ENCODE measurements at places on chromosomes 7 and 10. TPM values are rescaled to one million over a fixed set of nuclear protein-coding genes. Genes with fewer than 3 reads are reported as not detected.

- peak; percentile 82 for DNase-seq
Measured at GRCh38 chr7:46515844-46516590, 594.9 kb upstream of the IGFBP3 start.

Gene CEP41
- polyA plus RNA-seq: 32.3 TPM

DNA sequence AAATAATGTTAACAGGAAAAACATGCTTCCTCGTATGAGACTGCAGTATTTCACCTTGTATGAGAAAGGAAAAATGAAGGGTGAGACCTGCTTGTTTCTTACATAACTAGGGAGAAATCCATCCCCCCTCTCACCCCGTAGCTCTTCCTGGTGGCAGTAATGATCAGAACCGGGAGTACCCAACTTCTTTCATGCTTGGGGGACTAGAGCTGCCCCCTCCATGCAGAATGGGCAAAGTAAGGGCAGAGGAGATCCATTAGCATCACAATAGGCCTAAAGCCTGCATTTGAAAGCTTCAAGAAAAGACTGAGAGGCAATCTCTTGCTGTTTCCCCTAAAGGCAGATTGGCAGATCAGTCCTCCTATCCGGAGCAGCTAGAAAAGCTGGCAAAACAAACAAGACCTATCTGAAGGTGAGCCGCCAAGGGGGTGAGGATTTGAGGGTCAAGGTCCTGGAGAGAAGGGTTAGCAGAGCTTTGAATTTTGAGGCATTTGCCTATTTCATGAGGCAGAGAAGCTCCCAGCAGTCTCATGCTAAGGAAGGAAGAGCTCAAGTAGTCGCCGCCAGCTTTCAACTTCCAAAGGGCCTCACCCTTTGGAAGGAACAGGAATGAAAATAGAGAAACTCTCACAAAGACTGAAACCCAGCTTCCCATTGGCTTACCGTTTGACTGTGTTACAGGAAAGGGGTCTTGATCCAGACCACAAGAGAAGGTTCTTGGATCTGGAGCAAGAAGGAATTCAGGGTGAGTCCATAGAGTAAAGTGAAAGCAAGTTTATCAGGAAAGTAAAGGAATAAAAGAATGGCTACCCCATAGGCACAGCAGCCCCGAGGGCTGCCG, 36.2 kb downstream of the BAG3 start:
- no peak for DNase-seq

DNA sequence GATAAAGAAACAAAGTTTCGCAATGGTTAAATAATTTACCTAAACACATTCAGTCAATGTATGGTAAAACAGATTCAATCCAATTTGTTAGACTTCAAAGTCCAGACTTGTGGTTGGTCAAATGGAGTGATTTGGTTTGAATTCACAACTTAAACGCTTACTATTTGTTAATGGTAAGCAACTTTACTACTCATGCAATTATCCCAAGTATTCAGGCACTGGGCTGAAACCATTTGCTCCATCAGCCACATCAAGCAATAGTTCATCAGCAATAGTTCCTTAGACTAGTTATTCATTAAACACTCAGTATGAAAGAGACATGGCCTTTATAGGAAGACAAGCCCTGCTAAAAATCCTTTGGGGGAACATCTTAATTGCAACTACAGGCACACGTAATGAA, 253.0 kb downstream of the AGMO start:
- DNase-seq: no peak

DNA sequence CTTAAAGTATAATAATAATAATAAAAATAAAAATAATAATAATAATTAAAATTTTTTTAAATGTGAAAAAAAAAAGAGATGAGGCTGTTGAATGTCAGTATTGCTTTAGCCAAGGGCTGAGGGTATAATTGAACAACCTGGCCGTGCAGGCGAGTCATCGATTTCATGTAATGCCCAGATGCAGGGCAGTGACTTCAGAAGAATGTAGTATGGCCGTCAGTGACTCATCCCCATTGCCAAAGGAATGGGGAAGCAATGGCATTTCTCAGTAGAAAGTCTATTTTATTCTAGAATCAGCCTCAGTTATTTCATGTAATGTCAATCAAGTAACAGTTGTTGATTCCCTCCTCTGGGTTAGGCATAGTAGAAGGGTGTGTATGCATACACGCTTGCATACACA, 516.4 kb downstream of the GLRX3 start:
- no peak for DNase-seq

Gene HOXA2
- polyA plus RNA-seq: 13.9 TPM

DNA sequence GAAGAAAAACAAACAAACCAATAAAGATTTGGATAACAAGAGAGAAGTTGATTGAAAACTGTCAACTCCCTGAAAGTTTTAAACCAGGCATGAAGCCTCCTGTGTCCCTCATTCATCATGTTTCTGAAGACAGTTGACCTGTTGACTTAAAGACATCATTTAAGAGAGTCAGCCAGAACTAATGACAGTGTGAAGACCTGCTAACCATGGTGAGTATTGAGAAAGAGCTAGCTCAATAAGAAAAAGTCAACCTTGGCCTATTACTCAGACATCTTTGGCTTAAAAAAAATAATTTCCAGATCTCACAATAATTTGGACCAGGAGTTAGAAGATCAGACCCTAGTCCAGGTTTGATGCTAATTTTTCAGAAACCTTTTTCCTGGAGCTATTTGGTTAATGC, 45.3 kb upstream of the ANKRD1 start:
- no peak for DNase-seq

Gene HELLS
- polyA plus RNA-seq: 63.7 TPM

Gene HOXA7
- 22.7 TPM for polyA plus RNA-seq

All from left kidney (tissue), 8 donors.